ENCODE measurements at places on chromosomes 2 and 18.
A peak's percentile ranks its signal among the peaks of the same experiment; 100 is the strongest.

DNA sequence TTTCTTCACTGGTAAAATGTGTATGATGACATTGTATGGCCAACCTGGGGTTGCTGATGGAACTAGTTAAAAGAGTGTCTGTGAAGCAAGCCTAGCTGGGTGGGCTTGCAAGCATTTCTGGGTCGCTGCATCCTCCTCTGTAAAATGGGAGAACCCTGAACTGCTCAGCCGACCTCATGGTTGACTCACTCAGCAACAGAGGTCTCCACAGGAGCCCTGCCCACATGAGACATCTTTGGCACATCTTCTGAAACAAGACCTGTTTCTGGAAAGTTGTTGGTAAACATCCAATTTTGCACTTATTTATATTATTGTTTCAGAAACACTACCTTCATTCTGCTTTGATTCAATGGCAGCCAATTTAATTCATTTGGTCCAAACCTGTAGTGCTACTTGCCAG is 52.6 kb downstream of the BCL11A start:
- no peak for DNase-seq

DNA sequence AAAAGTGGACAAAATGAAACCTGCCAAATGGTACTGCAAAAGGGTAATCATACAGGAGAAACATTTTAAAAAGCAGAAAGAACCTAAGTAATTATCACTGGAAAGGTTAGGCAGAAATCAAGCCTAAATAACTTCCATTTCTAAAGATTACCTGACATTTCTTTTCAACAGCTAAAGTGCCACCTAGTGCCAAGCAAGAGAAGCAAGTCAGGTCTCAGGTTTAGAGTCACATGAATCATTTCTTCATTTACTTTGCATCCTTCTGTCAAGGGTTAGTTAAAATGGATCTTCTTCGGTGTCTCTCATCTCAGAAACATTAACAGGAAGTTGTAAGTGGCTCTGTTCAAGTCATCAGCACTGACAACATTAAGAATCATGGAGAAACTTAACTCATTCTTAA is 90.3 kb downstream of the AKAIN1 start:
- no peak for DNase-seq

GRCh38 chr18:69843015-69843414 is 104.7 kb downstream of the CD226 start:
- no peak for DNase-seq

DNA sequence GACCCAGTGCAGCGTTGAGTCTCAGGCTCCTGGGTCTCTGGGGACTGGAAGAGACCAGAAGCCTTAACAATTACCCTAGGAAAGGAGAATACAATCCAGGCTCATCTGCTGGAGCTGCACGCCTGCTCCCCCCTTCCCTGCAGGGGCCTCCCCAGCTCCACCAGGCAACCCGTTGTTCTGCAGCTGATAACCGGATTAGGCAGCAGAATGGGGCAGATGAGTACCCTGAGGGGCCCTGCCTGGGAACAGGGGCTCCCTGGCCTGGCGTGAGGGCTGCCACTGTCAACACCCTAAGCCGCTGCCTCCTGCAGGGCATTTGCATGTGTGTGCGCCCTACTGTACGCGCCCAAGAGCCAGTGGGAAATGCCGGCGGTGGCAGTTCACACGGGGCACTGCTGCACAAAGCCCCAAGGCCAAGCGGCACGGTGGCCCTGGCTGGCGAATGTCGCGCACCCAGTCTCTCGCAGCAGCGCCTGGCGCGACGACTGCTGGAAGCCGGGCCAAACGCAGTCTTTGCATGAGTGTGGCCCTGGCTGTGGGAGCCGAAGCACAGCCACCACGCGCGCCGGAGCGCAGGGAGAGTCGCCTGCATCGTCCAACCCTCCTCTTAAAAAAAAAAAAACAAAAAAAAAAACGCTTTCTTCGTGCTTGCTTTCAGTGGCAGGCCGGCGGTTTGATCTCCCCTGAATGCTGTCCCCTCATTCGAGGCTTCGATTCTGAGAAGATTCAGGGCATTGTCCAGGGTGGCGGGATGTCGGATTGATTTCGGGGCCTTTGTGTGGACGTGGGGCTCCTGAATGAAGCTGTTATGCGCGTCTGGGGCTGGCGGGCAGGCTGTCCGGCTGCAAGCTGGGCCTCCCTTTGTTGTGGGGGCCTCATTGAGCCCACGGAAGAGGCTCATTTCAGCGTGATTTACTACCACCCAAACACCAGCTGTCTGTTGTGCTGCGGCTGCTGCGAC is 63.8 kb downstream of the SETBP1 start:
- peak; percentile 67 for DNase-seq

- no peak for DNase-seq
These were observed 178.7 kb downstream of the EN1 start for GRCh38 chr2:118668431-118669424.

GRCh38 chr2:10242998-10243925 is 59.4 kb upstream of the HPCAL1 start:
- no peak for DNase-seq

DNA sequence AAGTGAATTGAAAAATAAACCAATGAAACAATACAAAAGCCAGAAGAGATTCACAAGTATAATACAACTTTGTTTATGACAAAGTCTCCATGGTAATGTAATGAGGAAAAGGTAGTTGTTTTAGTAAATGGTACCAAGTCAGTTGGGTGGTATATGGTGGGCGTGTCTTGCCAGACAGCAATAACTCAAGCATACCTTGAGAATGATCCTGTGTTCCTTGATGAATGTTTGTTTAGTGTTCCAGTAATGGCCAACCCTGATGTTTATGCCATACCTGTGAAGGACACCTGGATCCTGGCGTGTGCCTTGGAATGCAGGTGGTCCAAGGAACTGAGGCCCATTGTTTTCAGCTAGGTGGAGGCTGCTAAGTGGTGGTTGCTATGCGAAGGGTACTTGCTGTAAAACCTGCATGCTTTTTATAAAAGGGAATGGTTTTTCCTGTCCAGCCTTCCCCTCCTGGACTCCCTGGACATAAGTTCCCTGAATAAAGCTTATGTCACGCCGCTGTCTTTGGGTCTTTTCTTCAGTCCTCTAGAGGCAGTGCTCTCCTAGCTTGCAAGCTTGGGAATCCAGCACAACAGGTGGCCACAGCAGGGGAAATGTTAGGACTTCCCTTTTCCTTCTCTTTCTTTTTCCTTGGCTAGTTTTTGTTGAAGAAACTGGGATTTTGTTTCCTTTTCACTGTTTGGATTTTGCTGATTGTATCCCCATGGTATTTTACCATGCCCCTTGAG is 54.7 kb downstream of the MTA3 start:
- DNase-seq = no peak

DNA sequence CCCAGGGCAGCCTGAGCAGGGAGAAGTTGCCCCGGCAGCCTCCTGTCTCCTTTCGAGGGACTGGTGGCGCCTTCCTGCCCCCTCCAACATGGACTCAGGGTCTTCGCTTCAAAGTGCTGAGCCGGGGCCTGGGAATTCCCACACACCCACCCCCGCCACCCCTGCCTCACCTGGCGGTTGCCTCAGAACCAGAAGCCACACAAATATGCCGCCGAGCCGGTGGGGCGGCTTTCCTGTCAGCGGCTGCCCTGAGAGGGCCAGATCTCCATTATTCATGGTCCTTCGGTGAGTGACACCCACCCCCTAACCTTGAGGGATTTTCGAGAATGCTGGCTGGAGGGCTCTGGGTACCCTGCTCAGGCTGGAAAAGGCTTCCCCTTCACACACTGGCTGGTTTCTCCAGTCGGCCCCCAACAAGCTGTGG is 71.7 kb downstream of the SMAD7 start:
- DNase-seq = no peak

DNA sequence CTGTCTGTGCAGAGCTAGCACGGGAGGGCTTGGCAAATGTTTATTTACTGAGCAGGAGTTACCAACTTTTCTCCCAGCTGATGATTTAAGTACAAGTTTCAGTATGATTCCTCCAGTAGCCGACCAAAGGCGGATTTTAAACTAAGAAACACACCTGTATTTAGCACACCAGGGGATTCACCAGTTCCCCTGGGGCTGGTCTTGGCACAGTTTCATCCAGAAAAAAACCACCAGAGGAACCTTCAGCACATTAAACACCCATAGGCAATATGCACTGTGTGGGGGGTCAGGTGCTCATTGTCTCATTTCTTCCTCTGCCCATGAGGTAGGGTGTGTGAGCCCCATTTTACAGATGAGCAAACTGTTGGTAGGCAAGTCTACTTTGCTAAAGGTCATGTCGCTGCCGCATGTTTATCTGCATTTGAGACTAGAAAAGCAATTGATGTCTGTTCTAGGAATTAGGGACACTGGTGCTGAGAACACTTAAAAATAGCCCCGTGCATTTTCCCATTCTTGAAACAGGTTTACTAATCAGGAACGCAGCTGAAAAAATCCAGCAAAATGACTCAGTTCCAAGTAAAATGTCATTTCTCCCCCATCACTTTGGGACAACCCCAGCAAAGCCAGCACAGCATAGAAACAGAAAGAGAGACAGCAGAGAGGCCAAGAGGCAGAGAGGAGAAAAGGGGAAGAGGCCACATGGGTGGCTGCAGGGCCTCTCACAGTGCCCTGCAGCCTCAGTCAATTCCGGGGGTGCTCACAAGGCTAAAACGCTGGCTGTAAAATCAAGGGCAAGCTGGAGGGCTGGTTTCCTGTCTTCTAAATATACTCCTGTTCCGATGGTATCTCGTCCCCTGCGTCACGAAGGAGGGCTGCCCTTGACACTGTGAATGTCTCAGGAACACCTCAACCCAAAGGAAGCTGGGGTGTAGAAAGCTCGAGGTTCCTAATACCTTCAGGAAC is 166.8 kb upstream of the ID2 start:
- no peak for DNase-seq

GRCh38 chr2:10359246-10359645 is 56.5 kb downstream of the HPCAL1 start:
- no peak for DNase-seq

GRCh38 chr2:101619191-101619591 is 78.3 kb upstream of the MAP4K4 start:
- DNase-seq = no peak

GRCh38 chr2:190910341-190911136 is 29.9 kb downstream of the GLS start:
- no peak for DNase-seq

GRCh38 chr2:2938481-2938880 is 439.1 kb downstream of the EIPR1 start:
- peak; percentile 8 for DNase-seq

DNA sequence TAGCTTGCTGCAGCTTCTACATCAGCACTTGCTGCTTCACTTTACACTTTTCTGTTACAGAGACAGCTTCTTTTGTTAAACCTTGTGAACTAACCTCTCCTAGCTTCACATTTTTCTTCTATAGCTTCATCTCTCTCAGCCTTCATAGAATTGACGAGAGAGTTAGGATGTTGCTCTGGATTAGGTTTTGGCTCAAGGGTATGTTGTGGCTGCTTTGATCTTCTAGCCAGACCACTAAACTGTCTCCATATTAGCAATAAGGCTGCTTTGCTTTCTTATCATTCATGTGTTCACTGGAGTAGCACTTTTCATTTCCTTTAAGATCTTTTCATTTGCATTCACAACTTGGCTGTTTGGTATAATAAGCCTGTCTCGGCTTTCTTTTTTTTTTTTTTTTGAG is 46.3 kb upstream of the GRB14 start:
- DNase-seq = no peak

DNA sequence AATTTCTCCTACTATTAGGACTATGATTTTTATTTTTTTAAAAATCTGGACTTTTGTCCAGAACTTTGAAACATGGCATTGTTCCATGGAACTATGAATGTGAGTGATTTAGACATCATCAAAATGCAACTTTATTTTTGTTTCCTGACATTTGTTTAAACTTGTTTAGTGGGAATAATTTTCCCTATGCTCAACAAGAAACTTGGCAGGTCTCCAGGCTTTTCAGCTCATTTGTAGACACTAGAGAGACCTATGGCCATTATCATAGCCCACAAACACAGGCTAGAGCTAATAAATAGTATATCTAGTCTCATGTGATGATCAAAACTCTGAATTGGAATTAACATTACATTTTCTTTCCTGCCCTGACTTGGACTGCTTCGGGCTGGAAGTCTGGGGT is 145.1 kb upstream of the CELF4 start:
- no peak for DNase-seq

GRCh38 chr18:24296276-24296675 is 101.3 kb downstream of the OSBPL1A start:
- DNase-seq = no peak

GRCh38 chr2:4576075-4576474 is 872.7 kb downstream of the DCDC2C start:
- DNase-seq = no peak

- no peak for DNase-seq
These were observed 195.8 kb downstream of the NDUFA10 start for GRCh38 chr2:239829326-239829725.

DNA sequence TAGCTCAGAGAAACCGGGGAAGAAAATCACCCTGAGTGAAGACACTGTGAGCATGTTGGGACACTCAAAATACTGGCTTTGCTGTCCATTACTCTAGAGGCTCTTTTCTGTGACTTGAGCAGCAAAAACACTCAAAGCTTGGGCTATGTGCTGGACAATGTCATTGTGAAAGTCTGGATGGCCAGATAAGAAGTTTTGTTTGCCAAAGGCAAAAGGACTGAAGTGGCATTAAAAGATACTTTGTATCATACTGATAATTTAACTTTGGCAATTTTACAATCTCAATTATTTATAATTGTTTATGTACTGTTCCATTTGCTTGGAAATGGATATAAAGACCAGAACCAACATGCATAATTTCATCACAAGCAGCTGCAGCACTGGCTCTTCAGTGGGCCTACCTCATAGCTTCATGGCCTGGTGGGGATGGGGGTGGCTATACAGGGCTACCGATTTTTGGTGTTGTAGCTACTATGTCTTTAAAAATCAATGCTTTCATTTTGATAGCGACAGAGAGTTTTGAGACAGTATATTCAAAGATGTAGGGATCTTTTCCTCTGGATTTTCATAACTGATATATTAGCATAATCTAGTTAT is 51.1 kb downstream of the RBKS start:
- DNase-seq = no peak

GRCh38 chr2:168571061-168571460 is 115.0 kb downstream of the CERS6 start:
- DNase-seq = no peak

DNA sequence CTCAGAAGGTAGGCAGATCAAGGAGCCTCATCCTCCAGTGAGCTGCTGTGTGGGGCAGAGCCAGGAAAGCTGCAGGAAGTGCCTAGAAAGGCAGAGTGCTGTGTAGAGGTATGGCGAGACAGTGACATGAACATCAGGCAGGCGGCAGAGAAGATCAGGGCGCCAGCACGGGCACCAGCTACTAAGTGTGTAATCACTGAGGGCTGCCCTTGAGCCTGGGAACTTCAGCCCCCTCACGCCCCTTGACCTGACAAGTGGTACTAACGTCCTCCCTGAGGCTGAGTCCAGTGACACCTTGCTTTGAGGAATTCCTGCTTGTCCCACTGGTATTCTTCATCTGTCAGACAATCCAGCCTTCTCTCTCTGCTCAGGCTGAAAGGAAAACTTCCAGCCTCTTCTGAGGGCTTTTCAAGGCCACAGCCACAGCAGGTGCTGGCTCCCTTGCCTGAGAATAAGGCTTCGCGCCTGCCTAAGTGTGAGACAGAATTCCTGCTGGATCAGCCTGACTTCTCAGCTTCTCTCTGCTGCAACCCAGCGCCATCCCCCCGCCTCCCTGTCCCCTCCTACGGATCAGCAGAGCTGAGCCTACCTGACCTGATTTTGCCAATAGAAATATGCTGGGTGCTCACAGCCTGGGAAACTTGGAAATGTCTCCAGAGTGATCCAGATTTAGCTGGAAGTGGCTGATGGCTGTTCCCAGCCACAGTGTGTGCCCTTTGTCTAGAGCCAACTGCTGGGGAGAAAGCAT is 148.0 kb downstream of the SMAD7 start:
- DNase-seq = peak; percentile 73

- DNase-seq = no peak
These were observed 56.1 kb downstream of the CNTNAP5 start for GRCh38 chr2:124081154-124081716.

Data from head of caudate nucleus (tissue), 42 donors.